Stimulated activated CD8-positive, alpha-beta memory T cell treated with anti-CD3 and anti-CD28 coated beads, Interleukin-7, amount 100 ng/mL, for 1 hour (primary cell): ENCODE measurements at places on chromosomes 1 and 21.

DNA sequence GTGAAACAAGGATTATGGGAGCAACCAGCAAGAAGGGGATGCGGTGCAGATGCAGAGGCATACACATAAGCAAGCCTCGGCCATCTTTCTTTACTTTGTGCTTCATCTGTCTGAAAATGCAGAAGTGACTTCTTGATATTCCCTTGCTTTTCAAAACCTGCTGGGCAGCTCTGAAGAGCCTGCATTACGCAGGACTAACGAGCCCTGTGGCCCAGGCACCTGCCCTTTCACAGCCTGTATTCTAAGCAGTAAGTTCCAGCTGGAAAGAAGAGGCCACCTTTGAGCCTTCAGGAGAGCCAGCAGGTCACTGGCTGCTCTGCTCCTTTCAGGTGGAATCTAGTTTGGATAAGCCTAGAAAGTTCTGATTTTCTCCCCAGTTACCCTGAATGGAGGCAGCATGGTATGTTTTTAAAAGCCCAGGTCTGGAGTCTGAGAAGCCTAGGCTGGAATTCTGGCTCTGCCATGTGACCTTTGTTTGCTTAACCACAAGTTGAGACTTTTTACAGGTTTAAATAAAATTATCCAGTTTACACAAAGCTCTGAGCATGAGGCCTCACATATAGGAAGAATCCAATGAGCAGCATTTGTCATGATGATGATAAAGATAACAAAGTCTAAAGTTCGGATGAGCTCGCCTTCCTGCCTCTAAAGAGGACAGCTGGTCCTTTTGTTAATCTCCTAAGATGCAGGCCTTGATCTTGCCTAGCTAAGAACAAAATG, 122.9 kb downstream of the UBR4 start:
- DNase-seq, result no peak

DNA sequence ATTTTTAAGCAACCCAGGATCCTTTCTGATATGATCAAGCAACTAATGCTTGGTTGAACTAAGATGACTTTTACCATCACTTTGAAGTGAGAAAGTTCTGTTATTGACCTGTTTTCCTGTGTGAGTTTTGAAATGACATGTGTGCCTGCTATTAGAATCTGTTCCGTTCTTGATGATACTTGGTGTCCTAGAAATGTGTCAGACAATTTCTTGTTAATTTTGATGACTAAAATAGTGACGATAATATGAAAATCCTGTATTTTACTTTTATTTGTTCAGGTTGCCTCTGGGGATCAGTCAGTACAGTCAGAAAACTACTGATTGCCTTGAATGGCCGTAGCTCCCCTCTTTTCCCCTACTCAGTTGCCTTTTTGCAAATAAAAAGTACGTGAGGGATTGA, 228.0 kb downstream of the RYR2 start:
- no peak for DNase-seq

- peak; percentile 30 for DNase-seq
Measured at GRCh38 chr21:31132574-31133242, 94.4 kb upstream of the KRTAP19-8 start.

DNA sequence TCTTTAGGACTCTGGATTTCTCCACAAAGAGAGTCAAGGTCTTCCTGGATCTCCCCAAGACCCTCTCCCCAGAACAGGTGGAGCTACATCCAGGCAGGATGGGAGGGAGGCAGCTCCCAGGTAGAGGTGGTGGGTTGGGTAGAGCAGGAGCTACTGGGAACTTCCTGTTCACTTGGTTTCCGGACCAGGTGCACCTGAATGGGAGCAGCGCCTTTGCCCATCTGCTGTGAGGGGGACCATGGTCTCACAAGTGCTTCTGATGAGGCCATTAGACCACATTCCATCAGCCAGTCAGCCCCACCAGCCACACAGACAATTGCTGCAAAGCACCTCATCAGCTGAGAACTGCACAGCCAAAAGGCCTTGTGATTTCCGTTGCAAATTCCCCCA, 188.8 kb downstream of the MATN1 start:
- DNase-seq, result no peak

DNA sequence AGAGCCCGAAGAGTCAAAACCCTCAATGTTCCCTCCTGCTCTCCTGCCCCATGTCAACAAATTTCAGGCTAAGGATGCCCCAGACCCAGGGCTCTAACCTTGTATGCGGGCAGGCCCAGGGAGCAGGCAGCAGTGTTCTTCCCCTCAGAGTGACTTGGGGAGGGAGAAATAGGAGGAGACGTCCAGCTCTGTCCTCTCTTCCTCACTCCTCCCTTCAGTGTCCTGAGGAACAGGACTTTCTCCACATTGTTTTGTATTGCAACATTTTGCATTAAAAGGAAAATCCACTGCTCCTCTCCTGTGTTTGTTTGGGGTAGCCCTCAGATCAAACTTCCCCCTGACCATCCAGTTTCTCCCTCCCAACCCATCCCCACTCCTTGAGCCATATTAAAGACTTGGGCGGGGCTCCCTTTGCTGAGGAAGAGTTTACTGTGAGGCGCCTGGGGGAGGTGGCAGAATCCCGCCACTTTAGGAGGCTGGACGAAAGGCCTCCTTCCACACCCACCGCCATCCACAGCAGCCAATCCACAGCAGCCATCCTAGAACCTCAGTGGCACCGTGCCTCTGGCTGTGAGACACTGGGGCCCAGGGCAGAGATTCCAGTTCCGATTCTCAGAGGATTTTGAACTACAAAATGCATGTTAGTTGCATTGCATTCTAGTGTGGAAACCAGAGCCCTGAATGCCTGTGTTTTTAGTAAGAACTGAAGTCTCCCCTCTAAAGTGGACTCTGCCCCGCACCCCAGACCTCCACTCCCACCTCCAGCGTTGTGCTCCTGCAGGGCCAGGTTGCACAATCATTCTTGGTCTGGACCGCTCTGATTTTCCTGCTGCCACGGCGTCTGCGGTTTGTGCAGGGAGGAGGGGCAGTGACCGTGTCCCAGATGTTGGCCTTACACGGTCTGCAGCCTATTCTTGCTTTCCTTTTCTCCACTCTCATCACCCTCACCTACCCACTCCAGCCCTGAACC, 3.0 kb downstream of the OLFML3 start:
- no peak for DNase-seq

GRCh38 chr1:89941110-89941766, 53.7 kb upstream of the ZNF326 start:
- DNase-seq, result no peak

DNA sequence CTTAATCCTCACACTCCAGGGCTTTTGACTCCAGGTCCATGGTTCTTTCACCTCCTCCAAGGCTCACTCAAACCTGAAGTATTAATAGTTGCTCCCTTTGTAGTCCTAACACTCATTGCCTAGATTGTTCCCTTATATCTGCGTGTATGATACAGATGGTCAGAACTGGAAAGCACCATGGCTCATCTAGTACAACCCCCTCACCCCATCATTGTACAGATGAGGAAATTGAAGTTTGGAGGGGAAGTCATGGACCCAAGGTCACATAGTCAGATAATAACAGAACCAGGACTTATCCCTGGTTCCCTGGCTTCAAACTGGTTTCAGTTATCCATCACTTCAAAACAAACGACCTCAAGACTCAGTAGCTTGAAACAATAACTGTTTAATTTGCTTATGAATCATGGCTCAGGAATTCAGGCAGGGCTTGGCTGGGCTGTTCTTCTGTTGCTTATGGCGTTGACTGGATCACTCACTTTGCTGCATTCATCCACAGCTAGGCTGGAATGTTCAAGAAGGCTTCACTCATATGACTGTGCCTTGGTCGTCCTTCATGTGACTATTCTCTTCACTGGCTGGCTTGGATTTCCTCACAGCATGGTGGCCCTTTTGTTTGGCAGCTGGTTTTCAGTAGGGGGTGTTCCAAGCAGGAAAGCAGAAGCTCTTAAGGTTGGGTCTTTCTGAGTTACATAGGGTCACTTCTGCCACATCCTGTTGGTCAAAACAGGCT, 5.0 kb downstream of the NOS1AP start:
- DNase-seq, result no peak

GRCh38 chr1:17653728-17654351, 101.3 kb upstream of the ACTL8 start:
- no peak for DNase-seq

- peak; percentile 11 for DNase-seq
Measured at GRCh38 chr1:5481889-5482288, 510.3 kb downstream of the NPHP4 start.

- no peak for DNase-seq
Measured at GRCh38 chr1:98364544-98364943, 297.0 kb upstream of the SNX7 start.

DNA sequence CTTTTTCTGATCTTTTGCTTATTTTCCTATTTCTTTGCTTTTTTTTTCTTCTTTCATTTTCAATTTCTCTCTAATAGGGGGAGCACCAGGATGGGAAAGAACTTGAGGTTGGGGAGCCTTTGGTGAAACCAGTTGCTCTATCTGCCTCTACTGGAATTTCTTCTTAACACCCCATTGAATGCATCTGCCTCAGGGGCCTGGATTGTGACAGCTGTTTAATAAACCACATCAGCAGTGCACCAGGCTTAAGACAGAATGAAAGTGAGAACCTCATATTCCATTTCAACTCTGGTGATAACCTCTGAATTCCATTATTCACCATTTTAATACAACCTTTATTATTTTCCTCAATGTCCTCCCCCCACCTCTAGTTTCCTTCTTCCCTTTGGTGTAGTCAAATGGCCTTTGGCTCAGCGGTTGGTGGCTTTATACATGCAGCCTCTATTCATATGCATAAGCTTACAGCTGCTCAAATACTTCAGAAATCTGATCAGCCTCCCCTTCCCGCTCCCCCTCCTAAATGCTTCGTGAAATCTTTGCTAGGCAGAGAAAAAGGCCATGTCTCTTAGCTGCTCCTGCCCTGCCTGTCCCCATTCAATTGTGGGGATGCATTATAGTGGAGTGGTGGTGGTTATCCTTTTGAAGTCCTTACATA, 537.3 kb upstream of the PLXNA2 start:
- no peak for DNase-seq

- DNase-seq, result no peak
Measured at GRCh38 chr1:66729119-66729518, 23.1 kb upstream of the DYNLT5 start.

DNA sequence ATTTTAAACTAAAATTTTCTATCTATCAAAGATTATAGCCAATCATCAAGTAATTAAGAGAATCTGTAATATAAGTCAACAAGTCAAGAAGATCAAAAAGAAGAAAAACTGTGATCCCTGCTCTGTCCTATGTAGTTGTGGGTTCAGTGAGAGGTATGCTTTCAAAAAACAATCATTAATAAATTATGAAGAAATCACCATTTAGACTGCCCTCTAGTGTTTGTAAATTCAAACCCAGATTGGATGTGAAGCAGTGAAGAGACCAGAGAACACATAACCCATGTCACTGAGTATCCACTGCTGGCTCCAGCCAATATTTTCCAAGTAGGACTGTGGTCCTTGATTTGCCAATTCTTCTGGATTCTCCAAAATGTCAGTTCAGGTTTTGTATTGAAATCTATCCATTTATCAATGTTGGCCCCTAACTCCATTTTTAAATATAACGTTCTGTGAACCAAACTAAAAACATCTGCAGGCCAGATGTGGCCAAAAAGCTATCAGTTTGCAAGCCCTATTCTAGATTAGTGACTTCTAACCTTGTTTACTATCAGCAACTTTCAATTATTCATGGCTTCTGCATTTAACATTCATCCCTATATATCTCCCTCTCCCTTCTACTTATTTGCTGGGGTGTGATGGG, 467.5 kb upstream of the CXADR start:
- DNase-seq, result no peak

- DNase-seq, result no peak
Measured at GRCh38 chr1:84569216-84569615, 5.0 kb downstream of the CTBS start.

DNA sequence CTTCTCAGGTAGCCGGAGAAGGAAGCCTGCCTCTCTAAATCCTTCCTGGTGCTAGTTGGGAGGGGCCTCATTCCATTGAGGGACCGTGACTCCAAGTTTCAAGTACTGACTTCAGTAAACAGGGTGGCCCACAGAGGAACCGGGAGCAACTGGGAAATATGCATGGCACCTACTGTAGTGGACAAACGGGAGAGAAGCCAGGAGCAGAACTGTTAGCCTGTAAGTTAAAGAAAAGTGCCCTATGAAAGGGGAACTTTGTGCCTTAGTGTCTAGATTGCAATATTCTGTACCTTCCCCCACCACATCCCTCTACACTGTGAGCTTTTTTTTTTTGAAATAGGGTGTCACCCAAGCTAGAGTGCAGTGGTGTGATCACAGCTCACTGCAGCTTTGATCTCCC, 33.2 kb upstream of the KANK4 start:
- no peak for DNase-seq

GRCh38 chr1:97632776-97633175, 288.1 kb downstream of the DPYD start:
- DNase-seq, result no peak

DNA sequence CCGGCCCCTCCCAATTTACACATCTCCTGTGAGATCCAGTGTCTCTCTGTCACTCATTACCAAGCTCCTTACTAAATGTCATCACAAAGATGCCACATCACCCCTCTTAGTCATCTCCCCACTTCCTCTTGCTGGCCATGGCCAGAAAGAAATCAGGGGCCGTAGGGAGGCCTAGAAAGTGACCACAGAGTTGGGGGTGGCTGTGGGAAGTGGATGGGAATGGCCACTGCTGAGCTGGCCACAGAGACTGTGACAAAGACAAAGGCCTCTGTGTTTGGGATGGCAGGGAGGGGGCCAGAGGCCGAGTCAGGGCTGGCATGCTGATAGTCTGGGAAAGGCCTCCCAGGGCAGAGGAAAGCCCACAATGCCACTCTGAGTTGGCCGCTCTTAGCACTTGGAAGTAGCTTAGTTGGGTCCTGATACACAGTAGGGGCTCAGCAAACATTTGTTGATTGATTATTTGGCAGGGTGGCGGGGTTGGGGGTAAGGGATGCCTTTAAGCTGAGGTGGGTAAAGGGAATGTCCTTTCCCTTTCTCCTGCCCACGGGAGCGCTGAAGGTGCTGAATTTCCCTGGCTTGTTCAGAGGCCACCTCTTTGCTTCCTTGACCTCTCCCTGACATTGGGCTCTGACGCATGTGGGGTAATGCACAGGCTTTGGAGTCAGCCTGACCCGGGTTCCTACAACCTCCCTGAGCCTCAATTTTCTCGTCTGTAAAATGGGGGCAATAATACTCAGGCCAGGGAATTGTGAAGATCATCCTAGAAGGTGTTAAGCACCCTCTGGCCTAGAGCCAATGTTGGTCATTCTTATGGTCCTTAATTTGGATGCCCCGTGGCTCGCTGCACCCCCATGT, 13.2 kb downstream of the NAV1 start:
- DNase-seq, result no peak
